ENCODE measurements at places on chromosomes 6 and 20.
A peak's percentile ranks its signal among the peaks of the same experiment; 100 is the strongest.

DNA sequence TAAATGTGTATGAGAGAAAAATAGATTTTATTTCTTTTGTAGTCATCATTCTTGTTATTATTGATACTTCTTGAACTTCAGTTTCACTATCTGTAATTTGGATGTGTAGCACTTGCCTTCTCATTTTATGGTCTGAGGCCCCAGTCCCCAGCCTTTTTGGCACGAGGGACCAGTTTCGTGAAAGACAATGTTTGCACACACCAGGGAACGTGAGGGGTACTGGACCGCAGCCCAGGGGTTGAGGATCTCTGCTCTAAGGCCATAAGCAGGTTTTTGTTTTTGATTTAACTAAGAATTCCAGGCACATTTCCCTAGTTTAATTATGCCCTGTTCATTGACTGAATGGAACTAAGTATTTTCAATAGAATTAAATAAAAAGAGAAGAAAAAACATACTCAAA, 261.5 kb downstream of the BMP2 start:
- H3K4me1 ChIP-seq: no peaks in the 10 kb centered on the region
- H3K36me3 ChIP-seq: no peaks in the 10 kb centered on the region
- no peak overlapping the region for H3K27ac ChIP-seq
- no peaks in the 10 kb centered on the region for H3K27me3 ChIP-seq
- no peak overlapping the region for H3K4me3 ChIP-seq

DNA sequence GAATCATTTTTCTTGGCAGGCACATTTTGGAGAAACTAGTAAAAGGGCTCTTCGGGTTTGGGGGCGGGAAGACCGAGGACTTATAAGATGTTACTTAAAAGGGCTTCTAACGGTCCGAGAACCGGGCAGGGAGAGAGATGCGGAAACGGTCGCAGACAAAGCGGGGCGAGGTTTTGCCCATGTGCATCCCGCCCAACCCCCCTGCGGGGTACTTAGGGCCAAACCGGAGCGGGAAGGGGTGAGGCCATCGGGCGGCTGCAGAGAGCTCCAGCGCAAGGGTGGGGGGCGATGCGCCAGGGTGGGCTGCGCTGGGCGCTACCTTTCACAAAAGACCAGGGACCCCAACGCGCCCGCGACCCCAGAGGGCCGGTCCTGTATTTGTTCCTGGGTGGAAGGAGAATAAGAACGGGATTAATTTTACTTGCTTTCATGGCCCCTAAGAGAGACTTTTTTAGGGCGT, 616 bp downstream of the TUBB start:
- H3K4me3 ChIP-seq: peak overlapping the region; percentile 98
- H3K4me1 ChIP-seq: peaks cover 15% of the 10 kb centered on the region
- peak overlapping the region; percentile 89 for H3K27ac ChIP-seq
- peaks cover 36% of the 10 kb centered on the region for H3K36me3 ChIP-seq
- no peaks in the 10 kb centered on the region for H3K27me3 ChIP-seq

DNA sequence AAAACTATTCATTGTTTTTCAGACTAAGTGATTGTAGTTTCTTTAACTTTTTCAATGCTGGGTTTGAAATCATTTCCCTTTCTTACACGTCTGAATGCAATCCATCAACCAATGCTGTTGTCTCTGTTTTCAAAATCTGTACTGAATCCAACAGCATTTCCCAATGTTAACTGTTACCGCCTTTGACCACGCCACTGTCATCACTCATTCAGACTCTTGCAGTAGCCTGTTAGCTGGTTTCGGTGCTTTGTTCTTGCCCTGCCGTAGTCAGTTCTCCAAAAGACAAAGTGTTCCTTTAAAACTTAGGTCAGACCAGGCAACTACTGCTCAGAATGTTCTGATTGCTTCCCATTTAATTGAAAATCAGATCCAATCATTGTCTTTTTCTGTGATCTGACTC, 131.3 kb downstream of the PLCB4 start:
- no peak overlapping the region for H3K27ac ChIP-seq
- peaks cover 10% of the 10 kb centered on the region for H3K4me1 ChIP-seq
- no peak for DNase-seq
- no peak overlapping the region for H3K4me3 ChIP-seq

DNA sequence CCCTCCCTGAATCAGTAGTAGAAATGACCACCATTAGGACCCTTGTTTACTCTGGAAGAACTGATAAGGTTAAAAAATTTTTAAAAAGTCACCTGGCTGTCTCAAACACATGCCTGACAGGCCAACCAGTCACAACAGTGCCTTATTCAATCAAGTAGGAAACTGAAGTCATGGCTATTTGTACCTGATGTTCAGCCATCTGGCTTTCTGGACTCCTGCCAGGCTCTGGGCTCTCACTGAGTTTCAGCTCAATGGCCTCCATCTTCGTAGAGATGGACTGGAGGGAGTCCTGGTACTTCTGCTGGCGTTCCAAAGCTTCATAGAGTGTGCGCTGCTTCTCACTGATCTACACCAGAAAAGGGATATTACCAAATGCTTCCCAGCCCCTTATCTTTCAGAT, 343.8 kb downstream of the SYNE1 start:
- H3K4me1 ChIP-seq: peaks cover 2% of the 10 kb centered on the region
- no peaks in the 10 kb centered on the region for H3K27me3 ChIP-seq
- H3K4me3 ChIP-seq: no peak overlapping the region
- peaks cover 4% of the 10 kb centered on the region for H3K36me3 ChIP-seq
- no peak overlapping the region for H3K27ac ChIP-seq
- DNase-seq: no peak

DNA sequence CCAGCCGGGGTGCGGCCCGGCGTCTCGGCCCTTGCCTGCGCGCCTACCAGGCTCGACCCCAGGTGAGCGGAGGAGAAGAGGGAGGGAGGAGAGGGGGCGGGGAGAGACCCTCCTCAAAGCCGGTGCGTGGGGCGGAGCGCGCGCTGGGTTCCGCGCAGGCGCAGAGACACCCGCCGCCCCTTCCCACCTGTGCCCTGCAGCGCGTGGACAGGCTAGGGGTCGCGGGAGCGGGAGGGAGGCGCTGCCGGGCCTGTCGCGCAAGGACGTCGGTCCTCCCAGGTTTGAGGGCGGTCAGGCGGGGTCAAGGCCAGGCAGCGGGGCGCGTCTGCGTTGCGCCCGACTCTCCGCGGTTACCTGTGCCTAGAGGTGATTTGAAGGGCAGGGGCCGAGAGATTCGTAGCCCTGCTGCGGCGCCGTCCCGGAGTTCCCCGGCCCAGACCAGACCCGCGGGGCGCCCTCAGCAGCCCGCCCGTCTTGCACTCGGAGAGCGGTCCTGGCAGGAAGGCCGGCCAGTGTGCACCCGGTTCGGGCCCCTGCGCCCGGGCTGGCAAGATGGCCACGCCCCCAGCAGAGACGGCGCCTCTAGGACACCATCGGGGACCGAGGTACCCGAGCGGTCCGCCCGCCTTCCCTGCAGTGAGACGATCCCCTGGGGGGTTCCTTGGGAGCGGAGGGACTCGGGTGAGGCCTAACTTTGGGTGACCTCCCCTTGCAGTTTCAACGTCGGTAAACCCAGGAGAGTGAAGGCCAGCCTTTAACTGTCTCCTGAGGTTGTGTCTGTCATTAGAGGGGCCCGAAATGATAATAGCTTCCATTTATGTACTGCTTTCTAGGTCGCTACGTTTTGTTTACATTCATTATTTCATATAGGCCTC, 546 bp downstream of the C6orf136 start:
- peaks cover 69% of the 10 kb centered on the region for H3K36me3 ChIP-seq
- no peaks in the 10 kb centered on the region for H3K27me3 ChIP-seq
- peak overlapping the region; percentile 90 for H3K27ac ChIP-seq
- H3K4me3 ChIP-seq: peak overlapping the region; percentile 92
- DNase-seq: peak; percentile 52

DNA sequence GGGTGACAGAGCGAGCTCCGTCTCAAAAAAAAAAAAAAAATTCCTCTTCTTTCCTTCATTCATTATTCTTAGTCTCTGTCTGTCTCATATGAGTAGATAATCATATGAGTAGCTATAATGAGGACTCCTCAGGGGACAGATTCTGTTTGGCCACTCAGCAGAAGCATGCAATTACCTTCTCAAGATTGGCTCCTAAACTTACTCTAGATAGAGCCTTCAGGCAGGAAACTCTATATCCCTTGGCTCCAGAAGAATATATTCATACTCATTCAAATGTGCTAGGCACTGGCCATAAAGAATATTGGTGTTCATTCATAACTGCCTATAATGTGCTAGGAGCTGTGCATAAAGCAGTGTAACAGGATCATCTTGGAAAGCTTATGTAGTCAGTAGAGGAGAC, 2.2 kb upstream of the ACAT2 start:
- no peaks in the 10 kb centered on the region for H3K27me3 ChIP-seq
- peak overlapping the region; percentile 84 for H3K27ac ChIP-seq
- peaks cover 16% of the 10 kb centered on the region for H3K4me1 ChIP-seq
- H3K36me3 ChIP-seq: peaks cover 78% of the 10 kb centered on the region
- H3K4me3 ChIP-seq: no peak overlapping the region

GRCh38 chr6:33508935-33509926, 54.9 kb downstream of the ZBTB9 start:
- H3K4me1 ChIP-seq: peaks cover 9% of the 10 kb centered on the region
- H3K27ac ChIP-seq: no peak overlapping the region
- no peaks in the 10 kb centered on the region for H3K36me3 ChIP-seq
- peaks cover 26% of the 10 kb centered on the region for H3K27me3 ChIP-seq

GRCh38 chr20:41100001-41100480, 37.3 kb upstream of the PLCG1 start:
- peaks cover 33% of the 10 kb centered on the region for H3K36me3 ChIP-seq
- no peak overlapping the region for H3K27ac ChIP-seq
- H3K4me3 ChIP-seq: no peak overlapping the region
- no peaks in the 10 kb centered on the region for H3K4me1 ChIP-seq
- no peaks in the 10 kb centered on the region for H3K27me3 ChIP-seq
